Stimulated activated CD4-positive, alpha-beta T cell treated with anti-CD3 and anti-CD28 coated beads, Interleukin-1b, Interleukin-23, amount 100 ng/mL, for 4 hours (primary cell): ENCODE measurements at places on chromosomes 4 and X.

DNA sequence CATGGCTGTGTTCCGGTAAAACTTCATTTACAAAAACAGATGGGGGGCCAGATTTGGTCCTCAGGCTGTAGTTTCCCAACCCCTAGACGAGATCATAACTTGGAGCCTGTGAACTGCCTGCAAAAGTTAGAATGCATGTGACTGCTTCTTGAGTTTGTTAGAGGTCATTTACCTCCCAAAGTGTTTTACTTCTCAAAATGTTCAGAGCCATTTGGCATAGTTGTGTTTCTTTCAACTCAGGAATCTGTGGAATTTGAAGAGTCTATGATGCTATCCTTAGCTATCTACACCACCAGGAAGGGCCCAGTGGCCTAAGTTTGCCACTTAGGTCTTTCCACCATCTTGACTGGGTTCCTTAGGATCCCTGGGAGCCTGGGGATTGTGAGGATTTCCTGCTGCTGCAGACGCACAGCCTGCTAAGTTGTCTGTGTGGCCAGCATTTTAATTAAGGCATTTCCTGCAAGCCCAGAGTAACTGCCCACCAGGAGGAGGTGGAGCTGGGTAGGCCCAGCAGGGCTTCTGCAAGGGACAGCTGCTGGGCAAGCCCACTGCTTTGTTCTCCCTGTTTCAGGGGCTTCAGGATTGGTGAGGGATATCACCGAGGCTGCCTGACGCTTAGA, 53.1 kb downstream of the CCNI start:
- DNase-seq: no peak

GRCh38 chr4:153398713-153399112, 54.2 kb downstream of the MND1 start:
- peak; percentile 2 for DNase-seq

DNA sequence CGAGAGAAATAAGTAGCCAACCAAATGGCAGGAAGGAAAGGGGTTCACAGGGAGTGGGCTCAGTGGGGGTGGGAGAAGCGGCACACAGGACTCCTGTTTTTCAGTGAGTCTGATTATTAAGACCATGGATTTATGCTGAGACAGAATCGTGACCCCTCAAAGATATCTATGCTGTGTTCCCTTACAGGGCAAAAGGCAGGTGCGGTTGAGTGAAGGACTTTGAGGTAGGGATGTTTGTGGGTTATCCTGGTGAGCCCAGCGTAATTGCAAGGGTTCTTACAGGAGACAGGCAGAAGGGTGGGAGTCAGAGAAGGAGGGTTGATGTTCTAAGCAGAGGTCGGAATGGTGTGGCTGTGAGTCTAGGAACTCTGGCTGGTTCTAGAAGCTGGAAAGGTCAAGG, 73.0 kb downstream of the EVC start:
- DNase-seq: no peak

DNA sequence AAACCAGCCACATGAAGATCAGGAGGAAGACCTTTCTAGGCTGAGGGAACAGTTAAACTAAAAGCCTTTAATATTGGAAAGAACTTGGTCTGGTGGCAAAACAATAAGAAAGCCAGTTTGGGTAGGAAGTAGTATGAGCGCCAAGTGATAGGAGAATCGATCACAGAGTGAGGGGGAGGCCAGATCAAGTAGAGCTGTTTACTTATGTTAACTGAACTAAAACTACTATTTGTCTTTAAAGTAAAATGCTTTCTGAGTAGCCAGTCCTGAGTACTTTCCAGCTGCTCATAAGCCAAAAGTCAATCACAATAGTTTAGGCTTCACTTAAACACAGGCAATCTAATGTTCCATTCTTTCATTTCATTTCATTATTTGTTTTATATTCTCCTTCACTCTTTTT, 62.8 kb upstream of the RPA4 start:
- no peak for DNase-seq

DNA sequence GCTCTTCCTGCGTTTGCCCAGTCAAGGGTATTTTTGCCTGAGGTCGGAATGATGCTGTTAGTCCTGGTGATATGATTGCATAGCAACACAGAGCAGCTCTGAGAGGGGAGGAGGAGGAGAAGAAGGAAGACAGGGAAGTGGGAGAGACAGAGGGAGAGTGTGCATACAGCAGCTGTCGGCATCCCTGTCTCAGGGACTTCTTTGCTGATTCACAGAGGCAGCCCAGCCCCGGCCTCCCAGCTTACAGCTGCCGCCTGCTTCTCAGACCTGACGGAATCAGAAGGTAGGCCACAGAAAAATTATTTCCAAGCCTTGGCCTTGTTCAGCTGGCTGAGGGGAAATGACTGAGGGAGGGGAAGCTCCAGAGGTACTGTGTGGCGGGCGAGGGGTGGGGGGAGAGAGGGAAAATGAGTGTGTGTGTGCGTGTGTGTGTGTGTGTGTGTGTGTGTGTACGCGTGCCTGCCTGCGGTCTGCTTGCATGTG, 319 bp downstream of the DRP2 start:
- no peak for DNase-seq

- peak; percentile 3 for DNase-seq
Measured at GRCh38 chr4:186104890-186105646, 564 bp downstream of the FAM149A start.

DNA sequence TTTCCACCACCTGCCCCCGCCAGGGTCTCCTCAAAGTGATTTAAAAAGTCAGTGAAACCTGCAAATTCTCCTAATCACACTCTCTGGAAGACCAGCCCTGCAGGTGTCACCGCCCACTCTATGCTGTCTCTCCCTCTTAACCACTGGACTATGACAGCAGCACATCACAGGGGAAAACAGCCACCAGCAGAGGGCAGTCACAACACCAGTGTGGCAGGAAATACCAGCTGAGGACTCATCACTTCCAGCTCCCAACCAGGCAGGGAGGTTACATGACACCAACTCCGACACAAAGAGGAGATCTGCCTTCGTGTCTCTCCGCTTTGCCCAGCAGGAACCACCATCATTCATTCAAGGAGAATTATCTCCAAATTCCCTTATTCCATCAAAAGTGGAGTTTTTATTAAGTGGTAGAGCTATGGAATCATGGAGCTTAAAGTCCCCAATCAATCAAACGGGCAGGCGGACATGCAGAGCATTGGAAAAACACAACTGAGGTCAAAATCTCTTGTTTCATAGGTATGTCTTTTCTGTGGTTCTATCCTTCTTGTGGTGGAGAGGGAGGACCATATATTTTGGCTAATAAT, 91.3 kb downstream of the NSUN7 start:
- DNase-seq: peak; percentile 71

GRCh38 chr4:158938220-158939044, 164.4 kb upstream of the RAPGEF2 start:
- DNase-seq: no peak

- no peak for DNase-seq
Measured at GRCh38 chr4:8070736-8071718, 87.6 kb downstream of the ABLIM2 start.

- no peak for DNase-seq
Measured at GRCh38 chr4:145679520-145679919, 426 bp upstream of the C4orf51 start.

GRCh38 chr4:24657768-24658617, 73.6 kb upstream of the DHX15 start:
- DNase-seq: no peak

DNA sequence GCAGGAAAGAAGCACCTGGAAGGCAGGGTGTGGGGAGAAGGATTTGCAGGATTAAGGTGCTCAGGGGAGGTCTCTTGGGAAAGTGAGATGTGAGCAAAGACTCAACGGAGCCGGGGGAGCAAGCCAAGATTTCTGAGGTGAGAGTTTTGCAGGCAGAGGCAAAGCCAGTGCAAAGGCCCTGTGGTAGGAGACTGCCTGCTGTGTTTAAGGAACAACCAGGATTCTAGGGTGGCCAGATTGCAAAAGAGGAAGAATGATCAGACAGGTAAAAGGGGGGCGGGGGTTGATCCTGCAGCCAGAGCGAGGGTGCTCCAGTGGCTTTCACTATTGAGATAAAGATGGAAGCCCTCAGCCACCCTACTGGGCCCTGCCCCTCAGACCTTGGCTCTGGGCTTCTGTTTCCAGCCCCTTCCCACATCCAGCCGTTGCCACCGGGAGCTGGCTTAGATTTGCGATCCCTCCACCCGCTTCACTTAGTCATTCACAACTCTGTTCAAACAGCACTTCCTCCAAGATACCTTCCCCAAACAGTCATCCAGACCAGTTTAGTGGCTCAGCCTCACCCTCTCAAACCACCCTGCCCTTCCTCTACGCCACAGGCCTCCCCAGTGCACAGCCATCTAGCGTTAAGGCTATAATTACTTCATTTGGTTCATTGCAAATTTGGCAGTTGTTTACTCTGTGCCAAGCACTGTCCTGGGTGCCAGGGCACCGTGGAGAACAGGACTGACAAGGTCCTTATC, 23.3 kb upstream of the BCOR start:
- DNase-seq: no peak

DNA sequence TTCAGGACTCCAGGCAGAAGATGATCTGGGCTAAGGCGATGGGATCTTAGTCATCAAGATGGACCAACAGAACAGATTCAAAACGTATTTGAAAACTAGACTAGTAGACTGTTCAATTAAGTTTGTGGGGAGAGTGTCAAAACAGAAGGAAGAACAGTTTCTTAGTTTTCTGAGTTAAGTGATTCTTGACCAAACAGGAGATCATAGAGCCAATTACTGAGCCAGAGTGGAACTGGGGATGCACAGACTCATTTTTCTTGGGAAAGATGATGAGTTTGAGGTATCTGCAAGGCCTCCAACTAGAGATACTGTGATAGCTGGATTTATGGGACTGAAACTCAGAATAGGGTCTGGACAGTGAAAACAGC, 119.5 kb downstream of the REELD1 start:
- no peak for DNase-seq

DNA sequence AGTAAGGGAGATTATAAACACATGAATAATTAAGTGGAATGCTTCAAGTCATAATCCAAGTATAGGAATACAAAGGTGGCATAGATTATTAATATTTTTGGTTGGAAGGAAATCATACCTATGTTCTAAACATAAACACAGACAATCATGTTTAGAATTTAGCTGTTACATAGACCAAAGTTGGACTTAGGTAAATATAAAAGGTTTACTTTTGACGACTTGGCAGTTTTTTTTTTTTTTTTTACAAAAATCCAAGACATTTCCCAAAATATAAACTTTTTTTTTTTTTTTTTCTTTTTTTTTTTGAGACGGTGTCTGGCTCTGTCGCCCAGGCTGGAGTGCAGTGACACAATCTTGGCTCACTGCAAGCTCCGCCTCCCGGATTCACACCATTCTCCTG, 3.5 kb upstream of the N4BP2 start:
- DNase-seq: no peak

GRCh38 chrX:3191796-3192195, 150.5 kb downstream of the ARSF start:
- DNase-seq: no peak

GRCh38 chr4:53490965-53491622, 100.2 kb downstream of the LNX1 start:
- DNase-seq: no peak

GRCh38 chr4:185524888-185525863, 10.1 kb downstream of the PDLIM3 start:
- DNase-seq: no peak

- no peak for DNase-seq
Measured at GRCh38 chr4:84058201-84058600, 440.9 kb downstream of the NKX6-1 start.

DNA sequence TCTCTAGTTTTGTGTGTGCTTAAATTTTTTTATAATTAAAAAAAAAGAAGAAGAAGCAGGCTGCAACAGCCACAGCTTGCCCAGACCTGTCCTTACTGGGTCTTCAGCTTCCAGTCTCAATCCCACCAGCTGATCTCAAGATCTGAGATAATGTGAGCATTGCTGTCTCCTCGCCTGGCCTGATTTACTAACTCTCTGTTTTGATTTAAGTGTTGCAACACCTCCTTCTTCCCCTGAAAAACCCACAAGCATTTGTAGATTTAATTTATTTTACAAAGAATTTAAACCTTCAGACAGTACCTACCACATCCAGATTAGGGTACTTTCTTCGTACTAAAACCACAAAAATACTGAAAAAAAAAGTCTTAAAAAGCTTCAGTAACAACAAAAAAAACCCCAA, 38.0 kb downstream of the FAM241A start:
- no peak for DNase-seq

DNA sequence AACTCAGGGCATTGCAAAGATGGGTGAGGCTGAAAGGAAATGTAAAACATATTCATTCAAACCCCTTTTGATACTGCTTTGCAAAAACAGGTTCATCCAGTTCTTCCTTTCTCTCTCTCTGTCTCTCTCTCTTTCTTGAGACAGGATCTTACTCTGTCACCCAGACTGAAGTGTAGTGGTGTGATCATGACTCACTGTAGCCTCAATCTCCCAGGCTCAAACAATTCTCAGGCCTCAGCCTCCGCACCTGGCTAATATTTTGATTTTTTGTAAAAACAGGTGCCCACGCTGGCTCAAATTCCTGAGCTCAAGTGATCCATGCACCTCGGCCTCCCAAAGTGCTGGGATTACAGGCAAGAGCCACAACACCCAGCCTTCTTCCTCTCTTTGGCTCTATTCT, 15.6 kb upstream of the DCHS2 start:
- DNase-seq: no peak

DNA sequence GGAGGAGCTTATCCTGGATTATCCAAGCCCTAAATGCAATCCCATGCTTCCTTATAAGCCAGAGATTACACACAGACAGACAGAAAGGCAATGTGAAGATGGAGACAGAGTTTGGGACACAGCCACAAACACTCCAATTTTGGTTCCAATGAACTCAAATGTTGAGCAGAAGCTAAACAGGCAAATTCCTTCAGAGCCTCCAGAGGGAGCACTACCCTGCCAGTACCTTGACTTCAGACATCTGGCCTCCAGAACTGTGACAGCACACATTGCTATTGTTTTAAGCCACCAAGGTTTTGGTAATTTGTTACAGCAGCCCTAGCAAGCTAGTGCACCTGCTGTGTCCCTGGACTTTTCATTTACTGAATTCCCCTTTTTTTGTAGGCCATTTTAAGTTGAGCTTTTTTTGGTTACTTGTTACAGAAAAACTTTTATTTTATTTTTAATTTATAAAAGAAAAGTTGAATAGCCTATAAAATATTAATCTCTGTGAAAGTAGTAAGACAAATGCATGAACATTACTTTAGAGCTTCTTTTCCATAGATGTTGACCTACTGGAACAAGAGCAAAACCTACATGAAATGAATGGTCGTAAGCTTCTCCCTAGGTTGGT, 33.4 kb upstream of the SRD5A3 start:
- no peak for DNase-seq

GRCh38 chrX:32408389-32408788, 803.0 kb downstream of the DMD start:
- no peak for DNase-seq

DNA sequence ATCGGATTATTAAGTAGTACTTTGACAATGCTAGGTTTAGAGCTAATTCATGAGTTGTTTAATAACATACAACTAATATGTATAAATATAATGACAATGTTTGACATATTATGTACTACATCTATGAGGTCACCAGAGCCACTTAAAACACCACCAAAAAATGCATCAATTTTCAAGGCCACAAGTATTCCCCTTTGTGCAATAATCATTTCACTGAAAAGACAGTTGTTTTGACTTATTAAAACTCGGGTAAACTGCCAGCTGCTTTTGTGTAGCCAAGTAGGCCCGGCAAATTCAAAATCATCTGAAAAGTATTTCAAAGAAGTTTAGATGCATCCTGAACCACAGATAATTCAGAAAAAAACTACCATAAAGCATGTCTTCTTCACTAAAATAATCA, 48.7 kb downstream of the CLOCK start:
- no peak for DNase-seq

GRCh38 chr4:20552004-20552403, 148.3 kb upstream of the PACRGL start:
- DNase-seq: no peak
